ENCODE measurements at places on chromosomes 7 and 10.

DNA sequence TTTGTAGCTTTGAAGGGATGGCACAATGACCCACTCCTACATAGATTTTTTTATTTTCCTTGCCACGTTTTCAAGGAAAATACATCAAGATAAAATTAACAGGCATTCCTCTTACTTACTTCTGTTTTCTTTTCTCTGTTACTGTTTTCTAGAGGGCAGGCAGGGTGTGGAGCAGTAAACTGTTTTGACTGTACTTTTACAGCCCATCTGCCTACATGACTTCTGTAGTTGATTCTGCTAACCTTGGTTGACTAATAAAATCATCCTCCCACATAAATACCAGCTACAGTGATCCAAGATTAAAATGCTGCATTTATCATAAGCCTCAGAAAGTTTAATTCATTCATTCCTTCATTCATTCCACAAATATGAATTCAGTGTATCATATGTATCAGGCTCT lies 158.5 kb downstream of the TRIL start:
- no peak for DNase-seq

GRCh38 chr10:110379831-110380230 lies 75.1 kb upstream of the SMNDC1 start:
- no peak for DNase-seq

DNA sequence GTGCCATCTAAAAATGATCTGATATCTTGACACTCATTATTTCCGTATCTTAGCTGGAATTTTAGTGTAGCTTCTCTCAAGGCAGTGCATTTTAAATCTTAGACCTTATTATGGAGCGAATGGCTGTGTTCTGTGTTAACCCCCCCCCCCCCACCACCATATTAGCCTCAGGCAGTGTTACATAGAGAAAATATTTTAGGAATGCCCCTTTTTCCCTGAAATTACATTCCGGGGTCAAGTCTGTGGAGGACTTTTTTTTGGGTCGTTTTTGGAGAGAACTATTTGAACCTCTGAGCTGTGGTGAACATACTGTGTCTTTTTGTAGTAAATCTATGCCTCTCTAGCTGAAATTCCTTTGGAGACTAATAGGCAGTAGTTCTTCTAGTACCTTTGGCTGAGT lies 3.1 kb downstream of the CCDC126 start:
- no peak for DNase-seq

GRCh38 chr10:103481974-103482531 lies 3.0 kb upstream of the CALHM3 start:
- DNase-seq, result peak; percentile 82

- no peak for DNase-seq
These were observed 865.9 kb downstream of the CNTNAP2 start for GRCh38 chr7:146982482-146982881.

DNA sequence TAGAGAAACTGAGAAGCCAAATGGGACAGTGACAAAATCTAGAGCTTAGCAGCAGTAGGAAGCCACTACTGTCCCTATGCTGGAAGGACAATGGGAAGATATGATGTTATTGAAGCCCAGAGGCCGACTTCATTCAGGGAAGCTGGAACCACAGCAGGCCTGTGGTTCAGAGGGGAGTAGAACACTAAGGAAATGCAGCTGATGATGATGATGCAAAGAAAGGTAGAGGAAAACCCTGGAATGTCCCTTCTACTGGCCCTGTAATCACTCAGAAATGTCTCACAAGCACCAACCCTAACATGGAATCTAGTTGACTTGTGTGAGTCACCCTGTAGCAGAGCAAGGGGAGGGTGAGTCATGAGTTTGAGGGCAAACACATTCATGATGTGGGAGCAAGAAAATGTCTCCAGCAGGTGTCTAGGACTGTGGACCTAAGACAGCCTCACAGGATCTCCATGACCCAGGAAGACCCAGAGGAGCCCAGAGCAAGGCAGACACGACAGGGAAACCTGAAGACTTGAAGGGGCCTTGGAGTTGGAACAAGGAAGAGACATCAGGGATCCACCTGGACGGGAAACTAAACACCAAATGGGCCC lies 37.0 kb upstream of the LRRC17 start:
- DNase-seq, result no peak

- DNase-seq, result no peak
These were observed 28.1 kb upstream of the KIF5B start for GRCh38 chr10:32084185-32084851.

DNA sequence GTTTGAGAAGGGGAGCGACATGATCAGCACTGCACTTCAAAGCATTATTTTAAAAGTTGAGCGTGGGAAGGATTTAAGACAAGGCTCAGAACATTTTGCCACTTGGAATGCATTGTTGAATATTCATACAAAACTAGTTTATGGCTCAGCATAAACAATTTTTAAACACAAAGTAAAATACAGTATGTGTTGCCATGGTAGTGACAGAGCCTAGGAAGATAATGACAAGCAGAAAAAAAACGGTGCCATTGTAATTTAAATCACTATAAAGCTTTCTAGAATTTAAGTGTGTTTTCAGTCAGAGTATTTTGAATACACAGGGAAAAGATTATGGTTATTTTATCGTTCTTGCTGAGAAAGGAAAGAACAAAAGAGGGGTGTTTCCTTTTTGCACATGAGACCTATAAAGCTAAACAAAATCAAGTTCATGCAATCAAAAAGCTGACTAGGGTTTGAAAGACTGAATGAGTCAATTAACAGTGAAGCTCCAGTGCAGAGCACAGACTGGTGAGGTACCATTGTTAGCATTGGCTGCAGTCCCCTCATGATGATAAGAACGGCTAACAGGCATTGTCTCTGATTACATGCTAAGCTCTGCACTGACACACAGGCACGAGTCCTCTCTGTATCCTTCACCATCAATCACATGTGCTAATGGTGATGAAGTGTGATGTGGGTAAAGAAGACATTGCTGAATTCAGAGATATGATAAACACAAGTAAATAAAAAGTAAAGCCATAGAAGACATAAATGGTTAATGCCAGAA lies 181.9 kb upstream of the VSTM2A start:
- DNase-seq, result peak; percentile 32

- DNase-seq, result peak; percentile 36
These were observed 155.5 kb downstream of the SVIL start for GRCh38 chr10:29479081-29479925.

- DNase-seq, result no peak
These were observed 390.1 kb downstream of the TCERG1L start for GRCh38 chr10:130921461-130921860.

- no peak for DNase-seq
These were observed 1.6 kb upstream of the KIAA1217 start for GRCh38 chr10:24207341-24207740.

GRCh38 chr10:29306688-29307087 lies 17.8 kb downstream of the LYZL1 start:
- no peak for DNase-seq

DNA sequence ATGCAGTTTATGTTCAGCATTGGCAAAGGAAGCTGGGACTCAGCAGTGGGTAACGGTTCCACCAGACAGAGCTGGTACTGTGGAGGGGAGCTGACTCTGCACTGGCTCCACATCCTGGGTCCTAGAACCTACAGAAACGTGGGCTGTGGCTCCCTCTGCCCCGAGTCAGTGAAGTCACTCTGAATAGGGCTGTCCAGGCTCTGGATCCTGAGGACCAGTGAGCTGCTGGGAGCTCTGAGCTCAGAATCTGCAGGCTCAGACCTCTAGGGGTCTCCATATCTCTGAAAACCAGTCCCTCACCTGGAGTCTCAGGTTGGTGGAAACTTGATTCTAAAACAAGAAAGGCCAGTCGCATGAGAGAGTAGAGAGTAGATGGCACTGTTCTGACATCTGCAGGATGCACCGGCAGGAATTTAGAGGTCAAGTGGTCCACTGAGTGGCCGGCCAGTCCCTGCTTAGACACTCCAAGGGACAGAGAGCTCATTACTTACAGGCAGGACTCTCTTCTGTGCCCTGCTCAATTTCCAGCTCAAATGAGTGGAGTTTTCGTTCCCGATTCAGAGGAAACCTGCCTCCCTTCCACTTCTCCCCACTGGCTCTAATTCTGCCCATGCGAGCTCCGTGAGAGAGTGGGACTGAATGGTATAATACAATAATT lies 18.6 kb downstream of the NPFFR1 start:
- DNase-seq, result peak; percentile 24

DNA sequence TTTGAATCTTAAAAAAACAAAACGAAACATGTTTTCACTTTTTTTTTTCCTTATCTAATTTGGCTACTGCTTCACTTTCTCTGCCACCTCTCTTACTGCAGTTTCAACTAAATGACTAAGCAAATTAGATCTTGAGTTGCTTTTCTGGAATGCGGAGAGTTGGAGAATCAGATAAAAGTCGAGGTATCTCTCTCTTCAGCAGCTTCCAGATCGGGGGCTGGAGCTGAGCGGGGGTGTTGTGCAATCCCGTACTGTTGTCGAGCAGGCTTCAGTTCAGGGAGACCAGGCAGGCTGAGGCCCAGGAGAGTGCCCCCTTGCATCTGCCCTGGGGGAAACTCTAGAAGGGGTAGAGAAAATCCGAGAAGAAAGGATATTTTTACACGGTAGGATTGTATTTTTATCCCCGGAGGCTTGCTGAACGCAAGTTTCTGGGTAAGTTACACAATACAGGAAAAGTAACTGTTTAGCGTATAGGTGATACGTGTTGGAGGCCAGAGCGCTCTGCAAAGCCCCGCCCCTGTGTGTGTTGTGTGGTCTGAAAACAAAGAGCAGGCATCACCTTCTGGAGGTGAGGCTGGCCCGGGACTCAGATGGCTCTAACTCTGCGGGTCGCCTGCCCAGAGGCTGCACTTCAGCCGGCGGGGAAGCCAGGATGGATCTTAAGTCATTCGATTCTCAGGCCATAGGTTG lies 116.6 kb downstream of the KLF6 start:
- no peak for DNase-seq

DNA sequence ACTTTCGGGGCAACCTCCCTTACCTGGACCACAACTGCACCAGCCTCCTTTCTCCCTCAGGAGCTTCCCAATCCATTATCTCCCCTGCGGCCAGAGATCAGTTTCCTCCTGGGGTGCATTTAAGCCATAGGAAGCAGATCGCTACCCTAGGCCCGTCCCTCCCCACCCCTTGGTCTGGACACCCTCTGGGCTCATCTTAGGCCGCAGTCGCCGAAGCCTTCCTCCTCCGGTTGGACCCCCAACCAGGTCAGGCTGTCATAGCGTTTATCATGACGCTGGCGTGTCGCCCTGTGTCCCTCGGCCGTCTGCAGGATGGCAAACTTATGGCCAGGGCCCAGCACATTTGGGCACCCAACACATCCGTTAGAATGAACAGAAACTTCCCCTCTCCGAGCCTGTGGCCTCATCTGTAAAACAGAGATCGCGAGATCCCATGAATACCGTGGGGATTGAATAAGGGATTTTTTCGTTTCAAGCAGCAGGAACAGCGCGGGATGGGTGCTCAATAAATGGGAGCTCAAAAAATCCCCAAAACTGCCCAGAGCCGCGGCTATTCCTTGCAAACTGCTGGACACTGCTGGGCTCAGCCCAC lies 669 bp upstream of the AP5Z1 start:
- peak; percentile 23 for DNase-seq

GRCh38 chr7:74026903-74027682 lies 880 bp upstream of the ELN start:
- peak; percentile 66 for DNase-seq

GRCh38 chr7:90580051-90580450 lies 16.1 kb upstream of the CDK14 start:
- DNase-seq, result no peak

DNA sequence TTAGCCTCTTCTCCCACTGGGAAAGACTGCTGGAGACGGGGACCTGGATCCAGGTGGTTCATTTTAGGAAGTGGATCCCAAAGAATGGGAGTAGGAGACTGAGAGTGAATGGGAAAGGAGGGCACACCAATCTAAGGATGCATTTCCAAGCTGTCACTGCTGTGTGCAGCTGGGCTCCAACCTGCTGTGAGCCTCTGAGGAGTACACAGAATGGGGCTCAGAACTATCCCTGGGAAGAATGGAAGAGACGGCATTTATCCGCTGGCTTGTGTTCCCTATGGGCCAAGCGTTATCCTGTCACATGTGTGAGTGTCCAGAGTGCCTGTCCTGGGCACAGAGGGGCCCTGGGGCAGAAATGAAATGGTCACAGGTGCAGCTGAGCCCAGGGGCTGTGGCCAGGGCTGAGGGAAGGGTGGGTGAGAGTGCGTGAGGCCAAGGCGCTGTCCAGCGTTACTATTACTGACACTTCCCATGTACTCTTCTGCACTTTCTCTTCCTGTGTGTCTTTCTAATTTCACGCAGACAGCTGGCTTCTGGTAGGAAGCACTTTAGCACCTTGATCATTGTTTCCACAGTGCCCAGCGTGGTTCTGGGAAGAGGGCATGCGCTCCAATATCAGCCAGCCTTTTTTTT lies 35.4 kb upstream of the PODXL start:
- no peak for DNase-seq

GRCh38 chr7:159250471-159250870 lies 105.8 kb upstream of the VIPR2 start:
- no peak for DNase-seq

DNA sequence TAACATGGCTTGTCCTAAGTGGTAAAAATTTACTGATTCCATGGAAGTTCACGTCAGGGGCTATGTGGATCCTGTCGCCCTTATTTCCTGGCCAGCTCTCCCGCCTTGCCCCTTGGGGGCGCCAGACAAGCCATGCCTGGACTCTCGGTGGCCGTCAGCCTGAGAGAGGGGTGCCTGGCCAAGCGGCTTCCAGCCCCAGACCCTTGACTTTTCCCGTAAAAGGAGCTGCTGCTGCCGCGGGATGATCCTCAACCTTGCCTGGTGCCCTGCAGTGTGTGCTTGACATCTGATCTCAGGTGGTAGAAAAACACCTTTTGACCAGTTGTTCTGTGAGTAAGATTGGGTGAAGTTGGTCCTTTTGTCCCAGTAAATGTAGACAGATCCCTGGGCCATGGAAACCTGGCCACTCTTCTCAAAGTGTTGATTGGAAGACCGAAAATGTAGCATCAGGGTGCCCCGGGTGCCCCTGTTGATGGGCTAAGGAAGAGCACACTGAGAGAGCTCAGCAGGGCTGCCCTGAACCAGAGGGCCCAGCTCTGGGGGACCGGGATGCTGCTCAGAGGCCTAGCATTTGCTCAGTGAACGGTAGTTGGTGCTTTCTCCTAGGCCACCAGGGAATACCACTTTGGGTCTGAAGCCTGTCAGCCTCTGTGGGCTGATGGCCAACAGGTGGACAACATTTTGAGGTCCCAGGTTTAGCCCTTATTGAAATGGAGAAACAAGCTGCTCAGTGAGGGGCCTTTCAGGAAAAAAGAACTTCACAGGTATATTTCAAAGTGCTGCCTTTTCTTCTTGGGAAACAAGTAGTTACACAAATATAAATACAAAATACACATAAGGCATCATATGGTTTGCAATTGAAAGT lies 162.5 kb downstream of the LRMDA start:
- no peak for DNase-seq

GRCh38 chr7:27144781-27145164 lies 1.3 kb upstream of the HOXA5 start:
- DNase-seq, result no peak

- DNase-seq, result no peak
These were observed 3.4 kb downstream of the NEUROD6 start for GRCh38 chr7:31337002-31337565.

DNA sequence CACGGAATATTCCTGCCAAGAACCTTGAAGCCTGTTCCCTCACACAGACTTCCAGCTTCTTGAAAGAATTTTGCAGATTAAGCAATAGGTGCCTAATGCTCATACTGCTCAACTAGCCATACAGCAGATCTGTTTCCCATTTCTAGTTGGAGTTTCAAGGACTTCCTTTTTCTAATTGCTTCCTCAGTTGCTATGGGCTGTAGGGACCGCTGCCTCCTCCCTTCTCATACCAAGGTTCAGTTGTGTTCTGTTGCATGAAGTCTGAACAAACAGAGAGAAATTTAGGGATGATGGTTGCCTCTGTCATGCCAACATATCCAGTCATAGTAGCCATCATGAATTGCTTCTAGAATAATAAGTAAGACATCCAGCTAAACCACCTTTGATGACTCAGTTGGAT lies 6.8 kb downstream of the ITGA8 start:
- no peak for DNase-seq

- DNase-seq, result peak; percentile 40
These were observed 58.4 kb upstream of the FGL2 start for GRCh38 chr7:77258014-77258413.

All from SK-N-DZ (cell line).